ENCODE measurements at places on chromosomes 6 and 20. TPM values are rescaled to one million over a fixed set of nuclear protein-coding genes. Genes with fewer than 3 reads are reported as not detected.

GRCh38 chr6:3808759-3809514 is 40.2 kb upstream of the FAM50B start:
- peak; percentile 62 for DNase-seq

DNA sequence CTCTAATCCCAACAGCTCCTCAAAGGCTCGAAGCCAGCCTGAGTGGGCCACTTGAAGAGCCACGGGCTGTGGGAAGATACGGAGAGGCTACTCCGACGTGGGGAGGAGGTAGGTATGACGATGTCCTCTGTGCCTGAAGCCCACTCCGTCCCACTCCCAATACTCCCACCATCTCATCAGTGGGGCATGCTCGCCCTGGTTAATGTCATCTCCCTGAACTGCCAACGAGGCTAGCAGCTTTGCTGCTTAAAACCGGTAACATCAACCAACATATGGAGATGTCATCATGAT is 11.1 kb downstream of the NRN1 start:
- DNase-seq: no peak

DNA sequence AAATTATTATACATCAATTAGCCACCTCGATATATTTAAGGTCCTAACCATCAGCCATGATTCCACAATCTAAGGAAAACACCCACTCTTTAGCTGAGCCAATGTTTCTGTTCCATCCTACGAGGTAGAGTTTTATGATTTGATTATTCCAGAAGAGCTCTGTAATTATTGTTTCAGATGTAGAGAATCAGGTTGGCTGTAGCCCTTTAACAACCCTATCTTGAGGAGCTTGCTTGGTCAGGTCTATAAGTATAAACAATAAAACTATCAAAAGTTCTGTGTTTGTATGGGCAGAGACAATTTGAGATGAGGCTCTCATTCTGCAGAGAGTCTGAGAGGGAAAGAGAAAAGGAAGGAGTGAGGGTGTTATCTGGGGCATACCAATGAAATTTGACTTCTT is at the start of gene PBOV1:
Gene PBOV1 (minus strand): TSS at position 43 of the 400 bp plus-strand sequence. CDS start 96 bp downstream, outside the sequence.
- no peak for DNase-seq

ARFRP1 gene
- 82.0 TPM for total RNA-seq

LIN28B gene
- not detected for total RNA-seq

Data from HT-29 (cell line).